ENCODE measurements at places on chromosomes 7 and 10.
A peak's percentile ranks its signal among the peaks of the same experiment; 100 is the strongest.

GRCh38 chr10:43801140-43801539, 152.5 kb upstream of the ZNF32 start:
- DNase-seq = no peak

GRCh38 chr10:98405422-98405821, 9.6 kb downstream of the PYROXD2 start:
- no peak for DNase-seq

GRCh38 chr7:50203521-50203920, 101.0 kb upstream of the IKZF1 start:
- no peak for DNase-seq

DNA sequence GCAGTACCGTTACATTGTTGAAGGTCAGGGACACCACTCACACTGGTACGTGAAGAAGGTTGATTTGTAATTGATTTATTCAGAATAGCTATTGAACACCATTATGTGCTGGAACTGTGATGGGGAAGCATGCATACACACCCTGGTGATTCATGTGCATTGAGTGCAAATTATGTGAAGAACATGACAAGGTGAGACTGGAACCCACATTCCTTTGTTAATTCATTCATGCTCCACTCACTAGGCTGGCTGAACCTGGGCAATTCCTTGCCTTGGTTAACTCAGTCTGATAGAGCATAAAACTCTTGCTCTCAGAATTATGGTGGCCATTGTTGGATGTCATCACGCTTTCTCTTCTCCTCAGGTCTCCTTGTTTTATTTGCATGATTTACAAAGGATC, 67.3 kb upstream of the TPK1 start:
- DNase-seq = no peak

DNA sequence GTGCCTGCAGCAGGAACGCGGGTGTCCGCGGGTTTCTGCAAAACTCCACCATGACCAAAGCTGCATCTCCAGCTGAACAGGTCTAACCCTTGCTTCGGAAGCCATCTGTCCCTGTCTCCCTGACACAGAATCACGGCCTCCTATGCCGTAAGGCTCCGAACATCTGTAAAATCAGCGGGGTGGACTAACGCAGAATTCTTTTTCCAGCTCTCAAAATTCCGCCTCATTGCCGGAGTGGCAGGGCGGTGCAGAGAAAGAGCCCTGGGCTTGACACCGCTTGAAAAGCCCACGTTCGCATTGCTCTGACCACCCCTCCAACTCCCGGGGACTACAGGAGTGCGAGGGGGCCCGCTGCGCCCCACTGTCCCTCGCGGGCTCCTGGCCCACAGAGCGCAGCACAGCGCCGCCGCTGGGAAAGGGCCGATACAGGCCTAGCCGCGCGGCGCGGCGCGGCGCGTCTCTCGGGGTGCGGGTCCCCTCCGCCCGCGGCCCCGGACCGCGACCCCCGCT, 409 bp downstream of the DNMBP start:
- peak; percentile 11 for DNase-seq

DNA sequence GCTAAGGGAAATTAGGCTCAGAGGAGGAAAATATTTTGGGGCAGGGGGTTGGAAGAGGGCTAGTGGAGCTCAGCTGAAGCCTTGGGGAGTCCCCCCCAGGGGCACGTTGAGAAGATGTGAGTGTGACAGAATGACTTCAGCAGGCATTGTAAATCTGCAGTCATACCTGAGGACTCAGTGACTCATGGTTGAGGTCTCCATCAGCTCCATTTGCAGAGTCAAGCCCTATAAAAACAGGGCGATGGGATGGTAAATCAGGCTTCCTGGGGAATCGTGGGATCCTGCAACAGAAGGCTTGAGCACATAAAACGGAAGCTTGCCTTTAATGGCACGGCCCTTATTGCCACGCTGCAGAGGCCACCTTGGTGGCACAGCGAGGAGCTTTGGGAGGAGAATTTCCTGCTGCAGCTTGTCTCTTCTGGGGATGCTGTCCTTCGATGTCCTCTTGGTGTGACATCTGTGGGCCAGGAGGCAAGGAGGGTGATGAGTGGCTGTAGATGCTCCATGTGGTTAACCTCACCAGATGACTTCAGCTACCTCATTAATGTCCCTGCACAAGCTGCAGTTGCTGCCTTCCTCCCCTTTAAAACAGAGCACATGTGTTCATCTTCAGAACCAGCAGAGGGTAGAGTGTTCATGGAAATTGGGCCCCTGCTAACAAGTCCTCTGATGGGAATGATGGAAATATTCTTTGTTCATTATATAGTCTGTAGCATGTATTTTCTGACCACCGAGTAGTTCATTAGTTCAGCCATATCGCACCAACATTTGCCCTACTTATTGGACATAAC, 285.9 kb downstream of the LRMDA start:
- DNase-seq = no peak

DNA sequence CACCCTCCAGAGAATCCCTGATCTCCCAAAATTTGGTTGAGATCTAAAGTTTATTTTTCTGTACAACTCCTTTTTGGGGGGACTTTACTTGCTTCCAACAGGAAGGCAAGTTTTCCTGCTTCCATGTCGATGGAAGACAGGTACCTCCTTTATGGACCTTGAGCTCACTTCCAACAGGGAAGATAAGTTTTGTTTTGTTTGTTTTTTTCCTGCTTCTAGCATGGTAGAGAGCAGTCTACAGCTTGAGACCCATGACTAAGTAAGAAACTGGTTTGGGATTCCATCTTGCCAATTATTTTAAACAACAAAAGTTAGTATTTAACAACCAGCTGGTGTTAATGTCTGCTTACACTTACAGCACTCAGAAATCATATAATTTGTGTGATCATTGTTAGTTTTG, 74.4 kb downstream of the ST8SIA6 start:
- no peak for DNase-seq

DNA sequence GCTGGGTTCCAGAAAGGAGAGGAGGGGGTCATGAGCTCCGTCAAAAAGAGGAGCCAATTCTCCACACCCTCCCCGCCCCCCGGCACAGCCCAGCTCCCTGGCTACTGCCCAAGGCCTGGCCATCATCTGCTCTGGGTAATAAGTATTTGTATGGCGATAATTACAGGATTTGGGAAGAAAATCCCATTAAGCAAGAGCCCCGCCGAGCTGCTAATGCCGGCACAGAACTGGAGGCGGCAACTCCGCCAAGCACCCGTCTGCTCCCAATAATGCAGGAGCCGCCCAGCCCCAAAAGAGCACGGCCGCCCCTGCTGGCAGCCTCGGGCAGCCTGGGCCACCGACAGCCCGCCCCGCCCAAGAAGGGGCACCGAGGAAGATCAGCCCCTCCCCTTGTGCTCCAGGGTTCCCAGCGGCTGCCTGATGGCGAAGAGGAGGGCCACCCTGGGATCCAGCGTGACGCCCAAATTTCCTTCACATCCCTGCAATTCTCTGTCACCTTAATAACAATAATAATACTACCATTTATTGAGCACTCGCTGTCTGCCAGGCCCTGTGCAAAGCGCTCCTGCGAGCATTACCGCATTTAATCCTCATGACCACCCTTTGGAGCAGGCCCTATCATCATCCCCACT, 5.9 kb downstream of the SLIT1 start:
- no peak for DNase-seq

DNA sequence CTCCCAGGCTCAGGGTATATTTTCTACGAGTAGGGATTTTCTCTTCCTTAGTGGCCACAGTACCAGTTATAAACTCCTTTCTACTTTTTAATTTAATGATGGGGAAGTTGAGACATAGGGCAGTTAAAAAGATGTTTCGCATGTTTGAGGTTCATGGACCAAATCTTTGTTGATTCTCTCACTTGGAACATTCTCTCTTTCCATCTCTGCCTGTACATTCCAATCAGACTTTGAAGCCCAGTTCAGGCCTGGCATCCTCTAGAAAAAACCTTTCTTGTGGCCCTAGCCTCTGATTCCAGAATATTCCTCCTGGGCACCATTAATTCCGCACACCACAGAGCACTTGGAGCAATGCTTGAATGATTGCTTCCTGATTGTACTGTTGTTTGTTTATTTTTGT, 18.5 kb downstream of the SLC13A4 start:
- DNase-seq = no peak

- DNase-seq = no peak
Observed at GRCh38 chr10:92384741-92385140, 93.8 kb downstream of the MARCHF5 start.

GRCh38 chr7:49644396-49645166, 128.9 kb upstream of the VWC2 start:
- no peak for DNase-seq

GRCh38 chr7:99013266-99014112, 130.4 kb downstream of the SMURF1 start:
- DNase-seq = no peak

DNA sequence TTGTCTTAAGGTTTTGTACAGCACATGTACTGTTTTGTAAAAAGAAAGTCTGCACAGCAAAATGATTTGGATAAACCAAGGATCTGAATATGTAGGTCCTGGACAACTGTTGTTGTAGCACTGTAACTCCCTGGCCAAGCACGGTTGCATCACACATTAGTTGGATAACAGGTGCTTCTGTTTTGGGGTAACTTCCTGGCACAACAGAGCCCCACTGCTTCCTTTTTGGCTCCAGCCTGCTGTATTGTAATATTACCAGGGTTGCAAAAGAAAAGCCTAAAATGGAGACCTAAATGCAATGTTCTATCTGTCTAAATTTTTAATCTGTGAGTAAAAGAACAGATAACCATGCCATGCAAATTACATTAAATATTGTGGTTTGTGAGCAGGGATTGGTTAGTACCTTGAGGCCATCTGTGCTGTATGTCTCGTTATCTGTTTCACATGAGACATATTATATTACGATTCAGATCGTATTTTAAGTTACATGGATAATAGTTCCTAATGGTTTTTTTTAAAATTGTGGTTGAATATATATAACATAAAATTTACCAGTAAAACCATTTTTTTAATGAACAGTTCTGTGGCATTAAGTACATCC, 27.5 kb upstream of the WAC start:
- DNase-seq = no peak

DNA sequence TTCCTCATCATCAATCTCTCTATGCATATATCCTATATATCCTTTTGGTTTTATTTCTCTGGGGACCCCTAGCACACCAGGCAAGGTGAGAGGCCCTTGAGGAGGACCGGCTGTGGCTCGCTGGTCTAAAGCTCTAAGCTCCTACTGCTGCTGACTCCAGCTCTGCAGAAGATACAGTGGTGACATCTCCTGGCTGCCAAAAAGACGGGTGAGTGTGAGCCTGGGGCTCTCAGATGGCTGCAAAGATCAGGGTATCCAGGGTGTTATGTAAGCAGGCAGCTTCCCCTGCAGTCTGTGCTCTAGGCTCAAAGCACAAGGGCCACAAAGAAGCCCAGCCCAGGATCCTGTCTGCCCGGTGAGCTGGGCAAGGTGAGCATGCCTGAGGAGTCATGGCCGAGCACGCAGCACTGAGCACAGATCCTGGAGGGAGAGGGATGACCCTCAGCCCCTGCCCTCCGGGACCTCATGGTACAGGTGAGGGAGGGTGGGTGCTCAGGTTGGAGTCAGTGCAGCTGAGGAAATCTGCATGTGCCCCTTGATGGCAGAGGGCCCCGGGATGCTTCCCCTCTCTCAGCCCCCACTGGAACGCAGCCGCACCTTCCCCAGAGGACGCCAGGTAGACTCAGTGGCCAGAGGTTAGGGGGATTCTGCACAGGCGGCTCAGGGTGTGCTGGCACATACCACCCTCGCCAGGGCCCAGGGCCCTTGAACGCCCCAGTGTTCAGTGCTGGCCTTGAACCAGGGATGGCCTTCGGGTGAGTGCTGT, 95.4 kb upstream of the INSIG1 start:
- DNase-seq = no peak

GRCh38 chr10:9227679-9228365, 1173.3 kb downstream of the GATA3 start:
- no peak for DNase-seq

GRCh38 chr7:43037531-43037930, 74.9 kb upstream of the HECW1 start:
- DNase-seq = no peak

GRCh38 chr10:61918140-61918539, 16.6 kb downstream of the ARID5B start:
- no peak for DNase-seq

DNA sequence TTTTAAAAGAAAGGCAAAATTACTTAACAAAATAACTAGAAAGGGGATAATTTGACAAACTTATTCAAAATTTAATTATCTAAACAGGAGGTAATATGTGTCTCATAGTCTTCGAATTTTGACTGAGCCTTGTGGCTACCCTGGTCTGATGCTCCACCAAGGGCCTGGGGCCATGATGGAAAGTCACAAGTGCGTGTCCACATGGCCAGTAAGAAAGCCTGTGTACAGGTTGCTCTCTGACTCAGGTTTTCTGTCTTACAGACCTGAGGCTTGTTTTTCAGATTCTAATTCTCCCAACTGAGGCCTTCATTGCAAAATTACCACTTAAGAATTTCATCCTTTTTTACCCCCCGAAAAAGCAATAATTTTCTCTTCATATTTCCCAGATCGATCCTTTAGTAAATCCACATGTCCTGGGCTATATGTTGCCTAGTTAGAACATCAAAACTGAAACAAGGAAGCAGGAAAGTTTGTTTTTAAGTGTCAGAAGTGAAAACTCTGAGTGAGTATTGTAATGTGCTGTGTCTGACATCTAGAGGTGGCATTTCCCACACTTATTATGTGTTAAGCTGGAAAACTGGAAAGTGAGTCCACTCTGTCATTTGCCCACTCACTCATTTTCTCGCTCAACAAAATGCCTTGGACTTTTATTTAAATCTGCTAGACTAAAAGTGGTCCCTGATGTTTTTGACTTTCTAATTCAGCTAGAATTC, 10.0 kb downstream of the CYP3A43 start:
- DNase-seq = no peak

DNA sequence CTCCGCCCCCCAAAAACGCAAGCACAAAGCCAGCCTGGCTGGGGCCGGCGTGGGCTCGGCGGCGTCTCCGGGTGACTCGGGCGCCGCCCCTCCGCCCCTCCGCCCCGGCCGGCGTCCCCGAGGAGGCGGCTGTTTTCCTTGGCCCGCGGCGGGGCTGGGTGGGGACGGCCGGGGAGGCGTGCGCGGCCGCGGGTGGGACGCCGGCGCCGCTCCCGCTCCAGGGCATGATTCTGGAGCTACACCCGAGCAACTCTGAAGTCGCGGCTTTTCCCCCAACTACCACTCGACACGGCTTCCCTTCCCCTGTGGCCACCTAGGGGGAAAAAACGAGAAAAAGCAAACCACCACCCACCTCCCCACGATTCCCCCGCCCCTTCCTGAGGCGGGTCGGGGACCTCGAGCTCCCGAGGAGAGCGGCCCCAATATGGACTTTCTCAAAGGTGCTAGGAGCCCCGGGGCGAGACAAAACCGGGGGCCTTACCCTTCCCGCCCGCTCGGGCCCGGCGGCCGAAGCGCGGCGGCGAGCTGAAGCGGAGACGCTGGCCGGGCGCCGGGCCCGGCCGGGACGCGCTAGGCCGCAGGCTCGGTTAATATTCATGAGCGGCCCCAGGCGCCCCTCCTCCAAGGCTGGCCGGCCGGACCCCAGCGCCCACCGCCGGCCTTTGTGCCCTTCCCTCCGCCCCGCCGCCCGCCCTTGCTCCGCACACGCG, 856 bp downstream of the ARHGAP21 start:
- DNase-seq = no peak

- no peak for DNase-seq
Observed at GRCh38 chr7:70738151-70738885, 393.6 kb upstream of the GALNT17 start.
